Testis (tissue), 5 donors: ENCODE measurements at places on chromosomes 1 and 21. TPM values are rescaled to one million over a fixed set of nuclear protein-coding genes. Genes with fewer than 3 reads are reported as not detected.

SUSD4 gene
- total RNA-seq: 13.9 TPM

UQCRH gene
- total RNA-seq: 183 TPM

GRCh38 chr1:204714194-204714860, 28.8 kb upstream of the LRRN2 start:
- DNase-seq: no peak

DNA sequence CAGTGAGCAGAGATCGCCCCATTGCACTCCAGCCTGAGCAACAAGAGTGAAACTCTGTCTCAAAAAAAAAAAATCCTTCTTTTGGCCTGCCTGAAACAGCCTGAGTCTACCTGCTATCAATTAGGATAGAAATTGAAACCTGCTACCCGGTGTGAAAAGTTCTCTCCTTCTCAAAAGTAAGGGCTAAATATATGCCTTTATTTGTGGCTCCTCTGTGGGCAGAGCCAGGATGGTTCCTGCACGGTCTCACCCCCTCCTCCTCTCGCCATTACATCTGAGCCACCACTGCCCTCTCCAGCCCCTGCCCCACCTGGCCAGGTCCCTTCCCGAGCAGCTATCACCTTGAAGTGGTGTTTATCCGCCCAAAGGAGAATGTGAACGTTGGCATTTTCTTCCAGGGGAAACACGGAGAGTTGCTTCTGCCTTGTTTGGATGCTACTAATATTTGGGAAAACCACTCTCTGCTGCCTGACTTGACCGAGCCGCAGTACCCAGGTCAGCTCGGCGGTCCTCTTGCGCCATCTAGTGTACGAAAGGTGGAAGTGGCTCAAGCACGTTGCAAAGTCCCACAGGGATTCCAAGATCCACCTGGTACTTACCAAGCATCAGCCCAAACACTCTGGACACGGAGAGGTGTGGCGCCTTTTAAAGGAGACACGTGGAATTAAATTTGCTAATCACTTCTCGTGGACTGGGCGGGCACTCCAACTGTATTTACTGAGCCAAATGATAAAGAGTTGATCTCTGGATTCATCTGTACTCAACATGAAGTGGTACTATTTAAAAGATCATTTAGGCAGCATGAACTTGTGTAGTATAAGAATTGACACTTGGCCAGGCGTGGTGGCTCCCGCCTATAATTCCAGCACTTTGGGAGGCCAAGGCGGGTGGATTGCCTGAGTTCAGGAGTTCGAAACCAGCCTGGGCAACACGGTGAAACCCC, 31.9 kb downstream of the SETD4 start:
- peak; percentile 83 for DNase-seq

DNA sequence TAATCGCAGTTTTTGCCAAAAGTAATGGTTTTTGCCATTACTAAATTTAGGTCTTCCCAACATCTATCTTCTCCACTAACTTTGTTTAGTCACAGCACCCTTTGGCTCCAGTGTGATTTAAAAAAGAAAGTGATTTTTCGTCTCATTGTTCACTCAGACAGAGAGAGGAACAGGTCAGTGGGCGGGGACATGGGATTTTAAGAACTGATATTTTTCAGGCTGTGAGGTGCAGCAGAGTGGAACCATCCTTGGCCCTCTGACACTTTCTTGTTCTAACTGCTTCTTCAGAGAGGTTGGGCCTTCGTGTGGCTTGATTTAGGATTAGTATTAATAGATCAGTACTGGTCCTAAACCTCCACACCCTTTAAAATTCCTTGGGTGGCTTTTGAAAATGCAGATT, 38.8 kb downstream of the CASQ2 start:
- no peak for DNase-seq

NR5A2 gene
- 4.4 TPM for total RNA-seq

DNA sequence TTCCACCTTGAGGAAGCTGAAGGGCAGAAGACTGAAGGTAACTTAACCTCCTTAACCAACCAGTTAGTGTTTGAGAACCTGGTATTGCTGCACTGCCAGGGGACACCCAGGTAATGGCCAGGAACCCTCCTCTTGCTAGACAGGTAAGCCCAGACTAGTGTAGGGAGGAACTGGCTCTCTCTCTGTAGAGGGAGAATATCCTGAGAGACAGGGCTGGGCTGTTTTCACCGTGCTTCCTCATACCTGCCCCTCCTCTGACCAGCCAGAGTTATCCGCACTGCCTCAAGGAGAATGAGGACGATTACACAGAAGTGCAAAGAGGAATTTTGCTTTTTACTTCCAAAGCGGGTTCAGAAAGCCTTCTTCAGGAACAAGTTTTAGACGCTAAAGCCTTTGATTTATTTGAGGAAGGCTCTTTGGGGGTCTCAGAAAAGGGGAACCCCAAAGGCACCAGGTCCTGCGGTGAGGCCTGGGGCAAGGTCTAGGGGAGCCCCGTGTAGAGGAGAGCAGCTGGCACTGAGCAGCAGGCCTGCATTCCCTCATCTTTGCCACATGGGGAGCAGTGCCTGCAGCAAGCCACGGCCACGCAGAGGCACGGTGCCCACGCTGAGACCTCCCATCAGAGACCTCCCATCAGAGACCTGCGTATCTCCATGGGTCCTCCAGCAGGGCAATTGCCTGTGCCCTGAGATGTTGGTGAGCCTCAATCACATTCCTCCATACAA, 13.5 kb downstream of the GNG4 start:
- DNase-seq: no peak

DNA sequence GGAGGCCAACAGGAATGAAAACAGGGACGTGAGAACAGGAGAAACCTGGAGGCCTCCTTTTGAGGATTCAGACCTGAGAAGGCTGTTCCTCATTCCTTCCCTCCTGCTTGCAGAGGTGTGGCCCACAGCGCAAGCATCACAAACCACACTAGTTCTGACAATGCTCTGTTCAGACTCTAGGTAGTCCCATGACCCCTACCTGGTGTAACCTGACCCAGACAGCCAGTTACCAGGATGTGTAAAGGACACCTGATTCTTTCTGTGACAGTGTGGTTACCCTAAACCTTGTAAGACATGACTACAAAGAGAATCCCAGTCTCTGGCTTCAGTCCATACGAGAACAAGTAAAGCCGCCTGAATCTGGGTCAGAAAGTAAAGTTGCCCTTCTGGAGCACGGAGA, 3.2 kb downstream of the MECR start:
- no peak for DNase-seq

- DNase-seq: no peak
Observed at GRCh38 chr1:110240476-110241210, 30.5 kb downstream of the KCNC4 start.

DNA sequence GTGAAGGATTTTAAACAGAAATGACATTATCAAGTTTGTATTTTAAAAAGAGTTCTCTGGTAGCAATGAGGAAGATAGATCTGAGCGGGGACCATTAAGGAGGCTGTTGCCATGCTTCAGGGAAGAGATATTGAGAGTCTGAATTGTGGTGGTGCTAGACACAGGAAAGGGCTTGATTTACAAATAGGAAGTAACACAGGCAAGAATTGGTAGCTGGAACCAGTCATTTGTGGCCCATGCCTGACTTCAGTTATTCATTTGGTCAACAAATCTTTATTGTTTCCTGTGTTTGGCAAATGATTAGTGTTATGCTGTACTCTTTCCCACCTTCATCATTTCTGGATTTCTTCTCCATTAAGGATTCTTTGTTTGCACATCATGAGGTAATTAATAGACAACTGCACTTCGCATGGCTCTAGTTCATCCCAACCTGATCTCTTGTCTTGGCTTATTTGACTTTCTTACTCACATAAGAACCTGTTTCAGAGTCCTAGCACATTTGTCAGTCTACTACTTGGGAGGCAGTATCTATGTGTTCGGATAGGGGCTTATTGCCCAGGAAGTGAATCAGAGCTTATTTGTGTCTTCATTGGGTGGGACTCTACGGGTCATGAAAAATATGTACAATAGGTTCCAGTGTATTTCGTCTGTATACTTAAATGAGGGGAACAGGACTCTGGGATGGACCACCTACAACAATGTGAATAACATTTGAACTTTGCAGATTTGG, 32.3 kb downstream of the EEIG2 start:
- DNase-seq: no peak

DENND1B gene
- total RNA-seq: 11.6 TPM

DNA sequence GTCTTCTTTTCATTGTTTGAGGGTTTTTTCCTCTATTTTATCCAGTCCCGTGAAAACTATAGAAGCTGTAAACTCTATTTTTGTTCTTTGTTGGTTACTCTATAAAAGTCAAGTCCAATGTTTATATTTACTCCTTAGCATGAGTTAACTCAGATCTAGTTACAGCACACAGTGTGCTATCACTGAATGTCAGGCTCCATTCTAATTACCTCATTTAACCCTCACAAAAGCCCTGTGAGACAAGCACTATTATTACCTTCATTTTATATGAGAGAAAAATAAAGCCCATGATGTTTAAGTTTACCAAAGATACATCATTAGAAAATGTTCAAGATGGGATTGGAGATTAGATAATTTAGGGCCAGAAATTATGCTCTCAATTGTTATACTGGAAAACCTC, 251.4 kb upstream of the SNX7 start:
- DNase-seq: no peak

- DNase-seq: no peak
Observed at GRCh38 chr1:161491472-161491871, 13.8 kb upstream of the FCGR2A start.

- no peak for DNase-seq
Observed at GRCh38 chr1:246791303-246791918, 67.2 kb downstream of the SCCPDH start.

DNA sequence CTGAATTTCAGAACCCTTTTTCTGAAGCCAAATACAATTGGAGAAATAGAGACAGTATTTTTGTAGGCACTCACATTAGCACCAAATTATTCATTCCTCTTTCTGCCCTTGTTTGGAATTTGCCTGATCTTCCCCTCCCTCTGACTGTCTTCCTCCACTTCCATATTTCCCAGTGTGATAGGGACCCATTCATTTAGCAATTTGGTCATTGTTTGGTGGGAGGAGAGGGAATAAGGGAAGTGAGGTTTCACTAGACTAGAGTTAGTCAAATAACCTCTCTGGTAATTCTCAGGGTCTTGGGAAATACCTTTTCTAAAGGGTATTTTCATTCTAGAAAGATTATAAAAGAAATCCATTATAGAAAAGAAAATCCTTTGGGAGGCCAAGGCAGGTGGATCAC, 31.0 kb upstream of the MTMR11 start:
- DNase-seq: no peak

DNA sequence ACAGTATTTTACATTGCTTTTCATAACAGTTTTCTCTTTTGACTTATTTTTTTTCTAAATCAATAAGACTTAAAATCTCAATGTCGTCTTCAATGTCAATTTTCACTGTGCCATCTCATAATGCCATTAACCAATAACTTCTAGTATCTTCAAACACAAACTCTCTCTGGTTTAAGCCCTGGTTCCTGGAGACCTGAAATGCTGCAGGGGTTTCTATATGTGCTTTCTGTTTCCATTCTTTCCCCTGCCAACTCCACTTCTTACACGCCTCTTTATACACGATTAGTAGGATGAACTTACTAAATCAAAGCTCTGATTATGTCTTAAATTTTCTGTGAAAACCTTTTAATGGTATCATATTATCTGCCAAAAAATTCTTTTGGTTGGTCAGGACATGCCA, 191.4 kb downstream of the AMY1C start:
- DNase-seq: no peak

WNT3A gene
- total RNA-seq: 0.19 TPM

DNA sequence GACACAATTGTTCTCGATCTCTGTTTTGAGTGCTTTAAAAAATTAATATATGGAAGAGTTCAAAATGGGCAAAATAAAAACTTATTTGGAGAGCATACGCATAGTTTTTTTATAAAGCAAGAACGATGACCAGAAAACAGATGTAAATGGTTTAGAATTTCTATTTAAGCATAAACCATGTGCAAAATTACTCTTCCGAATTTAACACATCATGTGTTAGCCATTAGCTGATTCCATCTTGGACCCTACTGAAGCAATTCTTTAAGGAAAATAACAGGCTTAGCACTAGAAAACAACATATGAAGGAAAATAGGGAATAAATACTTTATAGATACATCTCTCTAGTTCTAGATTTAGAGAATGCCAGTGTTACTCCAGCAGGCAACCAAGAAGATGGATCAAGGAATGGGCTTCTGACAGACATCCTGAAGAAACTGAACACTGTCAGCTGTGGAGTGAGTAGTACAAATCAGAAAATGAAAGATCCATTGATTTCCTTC, 26.7 kb downstream of the CDC7 start:
- no peak for DNase-seq

OR10Z1 gene
- not detected for total RNA-seq

CFHR1 gene
- not detected for total RNA-seq

ATP6V1G3 gene
- total RNA-seq: not detected

DNA sequence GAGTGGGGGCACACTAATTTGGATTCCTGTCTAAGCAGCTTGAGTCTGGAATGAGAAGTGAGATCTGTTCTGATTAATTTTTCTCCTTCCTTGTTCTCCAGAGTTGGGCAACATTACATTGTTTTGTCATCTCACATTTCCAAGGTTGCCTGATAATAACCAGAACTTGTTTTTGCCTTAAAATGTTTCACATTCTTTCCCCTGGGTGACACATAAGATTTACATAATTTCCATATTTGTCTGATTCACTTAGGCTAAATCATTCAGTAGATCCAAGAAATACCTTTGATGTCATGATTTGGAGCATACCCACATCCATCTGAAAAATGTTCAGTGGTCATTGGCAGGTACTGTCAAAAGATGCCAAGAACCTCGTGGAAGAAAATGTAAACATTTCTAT, 60.3 kb downstream of the XCL2 start:
- DNase-seq: no peak

DNA sequence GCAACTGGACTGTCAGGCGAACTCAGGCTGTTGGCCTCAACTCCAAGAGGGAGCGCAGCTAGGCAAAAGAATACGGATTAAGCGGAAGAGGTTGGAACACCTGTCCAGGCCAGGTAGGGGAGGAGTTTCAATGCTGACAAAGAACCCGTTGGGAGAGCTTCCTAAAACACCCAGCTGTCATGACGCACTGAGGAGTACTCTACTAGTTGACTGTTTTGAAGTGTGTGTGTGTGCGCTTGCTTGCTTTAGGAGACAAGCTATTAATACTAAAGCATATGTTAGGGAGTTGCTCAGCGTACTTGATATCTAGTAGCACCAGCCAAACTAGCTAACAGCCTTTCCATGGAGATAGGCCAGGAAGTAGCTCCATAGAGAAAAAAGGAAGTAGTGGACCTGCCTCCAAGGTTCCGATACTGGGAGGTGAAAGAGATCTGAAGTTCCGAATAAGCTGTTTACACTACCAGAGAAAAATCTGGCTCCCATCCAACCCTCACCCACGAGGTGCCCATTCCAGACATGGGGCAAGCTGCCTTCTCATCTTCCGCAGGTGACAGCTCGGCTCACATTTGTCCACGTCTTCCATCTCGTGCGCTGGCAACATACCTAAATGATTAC, 974 bp upstream of the FNBP1L start:
- peak; percentile 52 for DNase-seq

- no peak for DNase-seq
Observed at GRCh38 chr1:169044296-169044695, 62.2 kb upstream of the ATP1B1 start.

DNA sequence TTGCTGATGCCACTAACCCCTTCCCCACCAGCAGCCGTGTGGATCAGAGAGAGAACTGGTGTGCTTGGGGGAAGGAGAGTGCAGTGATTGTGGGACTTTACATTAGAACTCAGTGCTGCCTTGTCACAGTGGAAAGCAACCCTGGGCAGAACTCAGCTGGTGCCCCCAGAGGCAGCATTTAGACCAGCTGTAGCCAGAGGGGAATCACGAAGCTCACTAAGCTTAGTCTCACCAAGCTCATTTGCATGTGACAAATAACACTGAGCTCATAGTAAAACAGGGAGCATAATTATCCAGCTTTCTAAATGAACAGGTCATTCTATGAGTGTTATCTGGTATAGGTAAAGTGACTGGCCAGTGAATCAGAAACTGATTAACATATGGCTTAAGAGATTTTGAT, 9.8 kb upstream of the SMAP2 start:
- no peak for DNase-seq

- no peak for DNase-seq
Observed at GRCh38 chr1:35447278-35447677, 109.9 kb downstream of the KIAA0319L start.
